Stomach (tissue), 19 donors: ENCODE measurements at places on chromosomes 3 and 15. TPM values are rescaled to one million over a fixed set of nuclear protein-coding genes. Genes with fewer than 3 reads are reported as not detected.

Gene CGNL1
- total RNA-seq, result 0.29 TPM

Gene RASL12
- 1.3 TPM for total RNA-seq

Gene AMOTL2
- total RNA-seq, result 29.3 TPM

Gene SH3GL3
- not detected for total RNA-seq

Gene BLM
- 4.6 TPM for total RNA-seq

Gene SLC24A5
- not detected for total RNA-seq

Gene CCDC39
- total RNA-seq, result not detected

Gene AP3B2
- 2.0 TPM for total RNA-seq

Gene CLSTN2
- 5.4 TPM for total RNA-seq

Gene CSPG5
- total RNA-seq, result 3.8 TPM

Gene DIS3L
- 20.9 TPM for total RNA-seq

Gene GCNT3
- total RNA-seq, result 17.0 TPM

Gene SKOR1
- total RNA-seq, result 0.14 TPM

Gene KLHDC8B
- 11.6 TPM for total RNA-seq

Gene CYP1A2
- total RNA-seq, result not detected
